Left cardiac atrium (tissue), 4 donors: ENCODE measurements at places on chromosomes 5 and 9. TPM values are rescaled to one million over a fixed set of nuclear protein-coding genes. Genes with fewer than 3 reads are reported as not detected.

Gene MEIKIN
- total RNA-seq: not detected

Gene OCLN
- total RNA-seq: 1.7 TPM

Gene TGFBI
- total RNA-seq: 79.7 TPM

Gene DRD1
- 0.55 TPM for total RNA-seq

Gene PCDHB8
- total RNA-seq: 6.1 TPM

Gene ADAMTS19
- total RNA-seq: 2.9 TPM

Gene LTC4S
- 13.9 TPM for total RNA-seq

Gene ENTPD2
- total RNA-seq: 0.60 TPM

Gene ALDOB
- 0.53 TPM for total RNA-seq

Gene IQGAP2
- 11.6 TPM for total RNA-seq

Gene CDC20B
- not detected for total RNA-seq

Gene UGT3A1
- not detected for total RNA-seq

Gene MYMK
- total RNA-seq: not detected

Gene NUTM2F
- not detected for total RNA-seq

Gene LAMC3
- 1.1 TPM for total RNA-seq

Gene PCA3
- not detected for total RNA-seq

Gene IL7R
- total RNA-seq: 4.2 TPM

Gene PPP3R2
- not detected for total RNA-seq

Gene ANKRD18A
- total RNA-seq: 5.1 TPM

Gene TNC
- total RNA-seq: 54.5 TPM

Gene CDK5RAP2
- 48.0 TPM for total RNA-seq

Gene PNPLA7
- total RNA-seq: 5.8 TPM

Gene EDIL3
- total RNA-seq: 3.1 TPM

Gene IFNE
- not detected for total RNA-seq

Gene SMIM33
- not detected for total RNA-seq

Gene UGT3A2
- total RNA-seq: 0.18 TPM

Gene PCDHA13
- total RNA-seq: 0.27 TPM

Gene NR2F1
- 41.8 TPM for total RNA-seq

Gene SIT1
- 1.6 TPM for total RNA-seq

Gene FCN2
- 2.0 TPM for total RNA-seq

Gene PSD2
- 0.09 TPM for total RNA-seq

Gene DND1
- total RNA-seq: 0.44 TPM

Gene PCDHGA7
- 3.2 TPM for total RNA-seq

Gene EQTN
- total RNA-seq: not detected

Gene FOXD4L5
- 0.10 TPM for total RNA-seq

Gene MVB12B
- total RNA-seq: 9.7 TPM

Gene HACD4
- total RNA-seq: 1.0 TPM

Gene HRCT1
- total RNA-seq: 4.6 TPM

Gene HEMGN
- total RNA-seq: 0.10 TPM
